ENCODE measurements at places on chromosomes 7 and 10. TPM values are rescaled to one million over a fixed set of nuclear protein-coding genes. Genes with fewer than 3 reads are reported as not detected.

Gene CALCR
- total RNA-seq, result not detected

Gene ANXA8L1
- 86.4 TPM for total RNA-seq

Gene PLAC9
- not detected for total RNA-seq

Gene MICU1
- total RNA-seq, result 60.4 TPM

Gene TUBAL3
- 0.57 TPM for total RNA-seq

Gene KAZALD1
- total RNA-seq, result 2.7 TPM
